ENCODE measurements at places on chromosomes 1 and 21.

GRCh38 chr1:230011333-230012092 is 55.5 kb upstream of the GALNT2 start:
- no peak for DNase-seq

DNA sequence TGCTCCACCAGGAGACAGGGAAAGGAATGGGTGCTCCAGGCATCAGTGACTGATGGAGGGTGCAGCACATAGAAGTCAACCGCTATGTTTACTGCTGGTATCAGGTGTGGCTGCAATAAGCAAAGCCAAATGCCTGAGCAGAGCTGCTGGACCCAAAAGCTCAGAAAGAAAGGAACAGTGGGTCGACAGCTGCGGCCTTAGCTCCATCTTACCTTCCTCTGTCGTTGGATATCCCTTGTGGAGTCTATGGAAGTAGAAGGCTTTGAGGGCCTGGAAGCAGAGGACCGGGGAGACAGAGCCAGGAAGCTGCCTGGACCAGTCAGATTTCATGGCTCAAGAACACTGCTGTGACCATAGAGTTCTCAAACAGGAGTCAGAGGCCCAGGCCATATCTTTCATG is 45.3 kb downstream of the RIMS3 start:
- no peak for DNase-seq

GRCh38 chr1:194447636-194448035 is 1261.2 kb upstream of the B3GALT2 start:
- no peak for DNase-seq

DNA sequence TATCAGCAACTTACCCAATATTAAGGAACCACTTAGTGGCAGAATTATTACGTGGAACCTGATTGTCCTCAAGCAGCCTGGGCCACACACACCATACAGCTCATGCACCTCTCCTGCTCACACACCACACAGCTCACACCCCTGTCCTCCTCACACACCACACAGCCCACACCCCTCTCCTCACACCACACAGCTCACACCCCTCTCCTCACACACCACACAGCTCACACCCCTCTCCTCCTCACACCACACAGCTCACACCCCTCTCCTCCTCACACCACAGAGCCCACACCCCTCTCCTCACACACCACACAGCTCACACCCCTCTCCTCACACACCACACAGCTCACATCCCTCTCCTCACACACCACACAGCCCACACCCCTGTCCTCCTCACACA is 36.8 kb upstream of the LAMC2 start:
- no peak for DNase-seq

- DNase-seq, result no peak
These were observed 137.9 kb downstream of the DENND1B start for GRCh38 chr1:197637406-197637805.
